ENCODE measurements at places on chromosomes 11 and 22. TPM values are rescaled to one million over a fixed set of nuclear protein-coding genes. Genes with fewer than 3 reads are reported as not detected.

OR2AG1 gene
- not detected for total RNA-seq

FJX1 gene
- total RNA-seq: 44.5 TPM

MS4A3 gene
- not detected for total RNA-seq

JAM3 gene
- total RNA-seq: 49.5 TPM

- DNase-seq: no peak
Observed at GRCh38 chr11:122714004-122714403, 58.5 kb downstream of the UBASH3B start.

GRCh38 chr22:24474221-24474620 is 20.9 kb upstream of the UPB1 start:
- DNase-seq: peak; percentile 71

DNA sequence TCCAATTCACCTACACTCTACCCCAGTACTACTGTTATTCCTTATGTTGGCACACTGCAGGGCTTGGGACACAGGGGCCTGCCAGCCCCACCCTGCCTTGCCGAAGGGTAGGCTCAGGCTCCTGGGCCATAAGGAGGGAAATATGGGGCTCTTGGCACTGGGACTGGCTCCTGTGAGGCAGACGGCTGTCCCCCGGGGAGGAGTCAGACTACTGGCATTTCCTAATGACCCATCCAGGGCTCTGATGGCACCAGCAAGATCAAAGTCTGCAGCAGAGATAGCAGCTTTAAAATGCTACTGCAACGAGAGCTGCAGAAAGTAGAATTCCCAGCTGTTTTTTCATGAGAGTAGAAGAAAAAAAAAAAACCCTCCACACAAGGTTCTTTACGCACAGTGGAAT is 42.2 kb upstream of the CYP2D6 start:
- DNase-seq: peak; percentile 13

- DNase-seq: no peak
Observed at GRCh38 chr11:122230385-122230755, 114.4 kb upstream of the BLID start.

DNA sequence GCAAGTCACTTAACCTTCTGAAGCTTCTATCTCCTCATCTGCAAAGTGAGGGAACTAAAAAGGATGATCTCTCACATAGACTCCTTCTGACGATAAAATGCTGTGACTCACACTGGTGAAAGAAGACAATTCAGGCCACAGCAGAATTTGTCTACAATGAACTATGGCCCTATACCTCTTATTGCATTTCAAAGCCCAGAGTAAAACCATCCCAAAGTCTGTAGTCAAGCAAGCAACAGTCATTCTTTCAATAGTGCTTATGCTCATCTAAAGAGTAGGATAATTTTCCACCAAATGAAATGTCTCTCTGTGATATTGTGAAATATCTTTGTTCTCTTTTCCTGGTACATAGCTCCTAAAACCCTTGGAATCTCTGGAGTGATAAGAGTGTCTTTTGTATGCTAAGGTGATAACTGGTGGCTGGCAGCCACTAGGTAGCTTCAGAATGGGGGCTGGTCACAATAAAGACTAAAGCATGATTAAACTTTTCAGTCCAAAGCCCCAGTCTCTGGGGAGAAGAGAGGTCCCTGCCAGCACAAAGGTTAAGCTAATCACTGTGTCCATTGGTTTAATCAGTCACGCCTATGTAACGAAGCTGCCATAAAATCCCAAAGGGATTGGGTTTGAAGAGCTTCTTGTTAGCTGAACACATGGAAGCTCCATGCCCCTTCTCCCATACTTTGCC is 30.8 kb downstream of the SYTL2 start:
- no peak for DNase-seq

DNA sequence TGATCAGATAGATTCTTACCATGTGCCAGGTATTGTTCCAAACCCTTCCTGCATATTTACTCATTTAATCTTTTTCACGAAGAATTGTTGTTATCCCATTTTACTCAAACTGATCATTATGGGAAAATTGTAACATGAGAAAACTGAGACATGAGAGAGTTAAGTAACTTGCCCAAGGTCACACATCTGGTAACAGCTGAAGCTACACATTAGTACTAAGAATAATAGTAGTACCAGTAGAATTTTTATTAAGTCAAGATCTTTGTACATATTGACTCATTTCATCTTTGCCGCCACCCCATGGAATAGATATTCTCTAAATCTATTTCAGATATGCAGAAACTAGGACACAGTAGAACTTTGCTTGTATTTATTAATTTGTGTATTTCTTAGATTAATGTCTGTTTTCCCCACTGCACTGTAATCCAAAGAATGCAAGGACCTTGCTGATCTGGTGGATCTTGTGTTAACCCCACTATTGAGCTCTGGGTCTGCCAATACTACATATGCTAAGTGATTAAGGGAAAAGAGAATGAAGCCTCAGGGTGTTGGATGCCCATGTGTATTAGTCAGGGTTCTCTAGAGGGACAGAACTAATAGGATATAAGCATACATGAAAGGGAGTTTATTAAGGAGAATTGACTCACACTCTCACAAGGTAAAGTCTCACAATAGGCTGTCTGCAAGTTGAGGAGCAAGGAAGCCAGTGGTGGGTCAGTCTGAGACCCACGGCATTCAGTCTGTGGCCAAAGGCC is 72.8 kb downstream of the PARVA start:
- no peak for DNase-seq

GRCh38 chr22:50314455-50315288 is 7.2 kb upstream of the PLXNB2 start:
- DNase-seq: peak; percentile 70

DNA sequence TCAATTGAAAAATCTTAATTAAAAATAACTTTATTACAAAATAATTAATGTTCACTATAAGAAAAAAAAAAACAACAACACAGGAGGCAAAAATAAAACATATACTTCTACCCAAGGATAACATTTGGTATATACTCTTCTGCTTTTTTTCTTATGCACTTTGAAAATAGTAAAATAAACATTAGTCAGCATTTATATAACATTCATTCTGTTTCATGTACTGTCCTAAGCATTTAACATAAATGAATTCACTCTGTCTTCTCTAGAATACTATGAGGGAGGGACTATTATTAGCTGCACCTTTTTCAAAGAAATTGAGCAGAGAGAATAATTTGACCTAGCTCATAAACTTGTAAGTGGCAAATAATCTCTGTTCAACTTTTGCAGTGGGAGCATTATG is 48.3 kb upstream of the CCDC34 start:
- no peak for DNase-seq

DNA sequence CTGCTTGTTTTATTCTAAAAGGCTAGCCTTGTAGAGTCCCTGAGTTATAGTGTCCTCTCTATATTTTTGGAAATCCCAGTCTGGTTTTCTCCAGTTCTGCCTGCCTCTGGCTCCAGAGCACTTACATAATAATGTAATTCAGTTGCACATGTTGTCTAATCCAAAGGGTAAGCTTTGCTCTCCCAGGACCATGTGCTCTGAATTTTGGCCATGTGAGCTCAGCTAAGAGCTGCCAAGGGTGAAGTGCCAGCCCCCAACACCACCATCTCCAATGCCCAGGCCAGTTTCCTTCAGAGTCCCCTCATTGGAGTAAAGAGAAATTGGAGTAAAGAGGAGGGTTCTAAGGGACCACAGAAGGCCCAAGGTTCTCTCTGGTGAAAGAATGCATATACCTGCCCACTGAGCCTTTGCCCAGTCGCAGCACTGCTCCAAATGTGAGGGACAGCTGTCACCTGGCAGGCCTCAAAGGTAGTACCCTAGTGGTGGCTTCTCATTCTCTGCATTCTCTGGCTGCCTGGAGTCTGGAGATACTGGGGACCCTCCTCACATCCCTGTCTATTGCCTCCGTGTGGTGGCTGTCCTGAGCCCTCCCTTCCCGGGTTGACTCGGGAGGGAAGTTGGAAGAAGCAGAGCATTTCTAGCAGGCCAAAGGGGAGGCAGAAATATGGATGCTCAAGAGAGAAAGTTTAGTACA is 4.9 kb downstream of the CRY2 start:
- DNase-seq: no peak
